Natural killer cell (primary cell): ENCODE measurements at places on chromosomes 5 and 9.

GRCh38 chr9:126794441-126794840 lies 10.4 kb upstream of the ZBTB43 start:
- no peaks in the 10 kb centered on the region for H3K27me3 ChIP-seq
- DNase-seq: no peak
- no peaks in the 10 kb centered on the region for H3K4me1 ChIP-seq
- H3K27ac ChIP-seq: no peak overlapping the region

DNA sequence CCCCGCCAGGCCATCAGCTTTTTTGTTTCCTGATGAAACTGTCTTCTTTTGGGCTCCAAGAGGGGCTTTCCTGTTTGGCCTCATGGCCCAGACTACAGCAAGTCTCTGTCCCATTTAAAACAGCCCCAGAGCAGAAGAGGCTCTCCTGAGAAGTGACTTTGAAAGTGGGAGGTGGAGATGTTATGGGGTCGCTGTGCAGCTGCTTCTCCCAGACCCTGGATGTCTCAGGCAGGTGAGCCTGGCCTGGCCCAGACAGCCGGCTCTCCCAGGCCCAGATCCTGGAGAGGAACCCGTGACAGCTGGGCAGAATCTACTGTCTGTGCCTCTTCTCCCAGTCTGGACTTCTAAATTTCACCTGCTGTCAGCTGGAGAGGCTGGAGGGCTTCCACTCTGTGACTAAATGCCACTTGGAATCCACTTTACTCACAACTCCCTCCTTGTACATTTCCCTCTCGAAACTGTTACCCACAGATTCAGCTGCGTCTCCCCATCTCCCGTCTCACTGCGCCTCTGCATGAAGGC lies 20.6 kb downstream of the FAM78A start:
- peaks cover 32% of the 10 kb centered on the region for H3K36me3 ChIP-seq
- no peaks in the 10 kb centered on the region for H3K27me3 ChIP-seq
- H3K4me1 ChIP-seq: peaks cover 81% of the 10 kb centered on the region
- peak overlapping the region; percentile 92 for H3K27ac ChIP-seq
- peak overlapping the region; percentile 34 for H3K4me3 ChIP-seq

DNA sequence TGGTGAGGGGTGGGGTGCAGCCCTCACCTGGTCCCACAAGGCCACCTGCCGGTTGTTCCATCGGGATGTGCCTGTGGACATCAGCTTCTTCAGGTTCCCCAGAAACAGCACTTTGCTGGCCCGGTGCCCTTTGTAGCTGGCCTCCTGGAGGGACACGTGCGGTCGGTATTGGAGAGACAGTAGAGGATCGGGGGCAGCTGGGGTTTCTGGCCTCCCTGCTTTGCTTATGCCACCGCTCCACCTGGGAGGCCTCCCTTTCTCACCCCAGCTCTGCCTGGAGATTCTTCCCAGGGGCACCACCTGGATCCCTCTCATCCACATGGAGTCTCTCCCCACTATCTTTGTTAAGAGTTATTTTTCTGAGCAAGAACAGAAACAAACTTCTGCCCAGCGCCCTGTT lies 13.1 kb upstream of the TRIM14 start:
- no peaks in the 10 kb centered on the region for H3K36me3 ChIP-seq
- DNase-seq: no peak
- H3K27me3 ChIP-seq: no peaks in the 10 kb centered on the region
- H3K4me3 ChIP-seq: no peak overlapping the region
- H3K27ac ChIP-seq: no peak overlapping the region
- peaks cover 18% of the 10 kb centered on the region for H3K4me1 ChIP-seq

DNA sequence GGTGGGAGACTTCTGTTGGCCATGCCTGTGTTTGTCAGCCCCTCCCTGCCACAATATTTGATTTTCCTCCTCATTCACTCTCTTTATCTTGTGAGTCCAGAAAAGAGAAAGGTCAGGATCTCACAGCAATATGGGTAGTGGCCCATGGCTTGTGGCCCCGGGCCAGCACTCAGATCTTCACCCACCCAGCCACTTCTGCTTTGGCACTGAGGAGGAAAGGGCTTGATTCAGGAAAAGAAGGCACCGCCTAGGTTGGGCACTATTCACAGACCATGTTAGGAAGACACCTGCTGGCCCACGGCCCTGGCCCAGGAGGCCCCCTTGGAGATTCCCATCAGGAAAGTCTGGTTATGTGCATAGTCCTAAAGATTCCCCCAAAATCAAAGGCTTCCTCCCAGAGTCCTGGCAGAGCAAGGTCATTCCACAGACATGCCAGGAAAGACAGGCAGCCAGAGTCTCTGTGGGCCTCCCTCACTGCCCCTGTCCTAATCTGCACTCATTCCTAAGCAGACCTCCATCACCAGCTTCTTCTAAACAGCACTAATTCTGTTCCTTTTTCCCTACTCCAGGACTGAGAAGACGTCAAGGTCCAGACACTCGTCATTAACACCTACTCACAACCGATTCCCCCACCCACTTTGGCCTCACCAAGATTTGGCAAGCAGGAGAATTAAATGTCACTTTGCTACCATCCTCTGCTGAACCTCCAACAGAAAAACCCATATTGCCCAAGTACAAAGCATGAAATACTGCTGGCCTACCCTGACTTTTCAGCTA lies 179.3 kb downstream of the DEPDC1B start:
- no peaks in the 10 kb centered on the region for H3K36me3 ChIP-seq
- no peaks in the 10 kb centered on the region for H3K27me3 ChIP-seq
- no peak overlapping the region for H3K4me3 ChIP-seq
- no peak for DNase-seq
- peak overlapping the region; percentile 16 for H3K27ac ChIP-seq
- H3K4me1 ChIP-seq: peaks cover 4% of the 10 kb centered on the region

DNA sequence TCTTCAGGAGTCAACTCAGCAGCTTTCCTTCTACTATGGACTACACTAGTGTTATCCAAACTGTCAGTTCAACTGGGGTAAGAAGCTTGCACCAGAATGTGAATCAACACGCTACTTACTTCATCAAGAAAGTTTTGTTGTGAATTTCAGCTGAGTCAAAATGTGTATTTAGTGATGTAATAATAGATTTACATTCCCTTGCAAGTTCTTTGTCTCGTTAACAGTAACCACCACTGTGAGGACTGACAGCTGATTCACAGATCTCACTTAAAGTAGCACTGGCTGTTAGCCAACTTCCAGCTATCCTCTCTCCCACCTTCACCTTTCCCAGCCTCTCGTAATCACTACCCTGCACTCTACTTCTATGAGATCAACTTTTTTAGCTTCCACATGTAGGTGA lies 445.3 kb downstream of the NTRK2 start:
- no peak overlapping the region for H3K4me3 ChIP-seq
- DNase-seq: no peak
- H3K36me3 ChIP-seq: no peaks in the 10 kb centered on the region
- peaks cover 6% of the 10 kb centered on the region for H3K27me3 ChIP-seq
- no peak overlapping the region for H3K27ac ChIP-seq
- no peaks in the 10 kb centered on the region for H3K4me1 ChIP-seq
